Breast epithelium (tissue), 4 donors: ENCODE measurements at places on chromosomes 7 and 10.

DNA sequence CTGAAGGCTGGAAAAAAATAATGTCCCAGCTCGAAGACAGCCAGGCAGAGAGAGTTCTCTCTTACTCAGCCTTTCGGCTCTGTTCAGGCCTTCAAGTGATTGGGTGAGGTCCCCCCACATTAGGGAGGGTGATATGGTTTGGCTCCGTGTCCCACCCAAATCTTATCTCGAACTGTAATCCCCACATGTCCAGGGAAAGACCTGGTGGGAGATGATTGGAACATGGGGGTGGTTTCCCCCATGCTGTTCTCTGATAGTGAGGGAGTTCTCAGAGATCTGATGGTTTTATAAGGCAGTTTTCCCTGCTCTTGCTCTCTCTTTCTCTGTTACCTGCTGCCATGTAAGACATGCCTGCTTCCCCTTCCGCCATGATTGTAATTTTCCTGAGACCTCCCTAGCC, 36.6 kb upstream of the LEP start:
- no peak for DNase-seq

DNA sequence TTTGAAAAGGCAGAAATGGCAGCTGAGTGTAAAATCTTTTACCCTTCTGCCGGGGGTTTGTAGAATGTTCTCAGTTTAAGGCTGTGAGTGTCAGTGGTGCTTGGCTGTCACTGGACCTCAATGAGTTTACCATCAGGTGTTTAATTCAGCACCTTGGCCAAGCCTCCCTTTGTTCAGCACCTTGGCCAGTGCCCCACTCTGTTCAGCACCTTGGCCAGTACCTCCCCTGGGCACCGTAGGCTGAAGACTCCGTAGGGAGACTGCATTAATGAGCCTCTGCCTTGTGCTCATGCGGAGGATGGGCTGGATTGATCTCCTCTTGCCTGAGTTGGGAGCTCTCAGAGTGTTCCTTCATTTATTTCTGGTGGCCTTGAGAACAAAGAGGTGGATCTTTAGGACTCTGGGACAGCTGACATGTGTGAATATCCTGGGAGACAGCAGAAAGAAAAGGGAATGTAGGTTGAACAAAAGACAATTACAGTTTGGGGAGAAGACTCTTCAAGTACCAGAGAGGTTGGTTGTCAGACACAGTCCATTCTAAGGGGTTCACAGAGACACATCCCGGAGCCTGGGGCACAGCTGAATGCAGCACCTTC, 1.6 kb downstream of the FAM24A start:
- no peak for DNase-seq

- DNase-seq = no peak
These were observed 10.5 kb upstream of the KCP start for GRCh38 chr7:128920913-128921582.

DNA sequence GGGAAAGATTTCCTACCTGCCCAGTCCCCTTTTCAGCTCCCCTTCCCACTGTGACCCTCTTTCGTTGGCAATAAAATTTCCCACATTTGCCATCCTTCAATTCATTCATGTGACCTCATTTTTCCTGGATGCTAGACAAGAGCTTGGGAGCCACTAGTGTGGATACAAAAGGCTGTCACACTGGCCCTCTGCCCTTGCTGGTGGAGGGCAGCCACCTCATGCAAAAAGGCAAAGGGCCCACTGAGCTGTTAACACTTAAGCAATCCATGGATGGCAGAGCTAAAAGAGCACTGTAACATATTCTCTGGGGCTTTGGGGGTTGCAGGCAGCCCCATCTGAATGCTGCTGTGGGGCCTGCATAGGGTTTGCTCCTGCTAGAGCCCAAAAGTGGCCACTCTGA, 315.1 kb downstream of the NEBL start:
- no peak for DNase-seq
